ENCODE measurements at places on chromosomes 6 and 20.

DNA sequence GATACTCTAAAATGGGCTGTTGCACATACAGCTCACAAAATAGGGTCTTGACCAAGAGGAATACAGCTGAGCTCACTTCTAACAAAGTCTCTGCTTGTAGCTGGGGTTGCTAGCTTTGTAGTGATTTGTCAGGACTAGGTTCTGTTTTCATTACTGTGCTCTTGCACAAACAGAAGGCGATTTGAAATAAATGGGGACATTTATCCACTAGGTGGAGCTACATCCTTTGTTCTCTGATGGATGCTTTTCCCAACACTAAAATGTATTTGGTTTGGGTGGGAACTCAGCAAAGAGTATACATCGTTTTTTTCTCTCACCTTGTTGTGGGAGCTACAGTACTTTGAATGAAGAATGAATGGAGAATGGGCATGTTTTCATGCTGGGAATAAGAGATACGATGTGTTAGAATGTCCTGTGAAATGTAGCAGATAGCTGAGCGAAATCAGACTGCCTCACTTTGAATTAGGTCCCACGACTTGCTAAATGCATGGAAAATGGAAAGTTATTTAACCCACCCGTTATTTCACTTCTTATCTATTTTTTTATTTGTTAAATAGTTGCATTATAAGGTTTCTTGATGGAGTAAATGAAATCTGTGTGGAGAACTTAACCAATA is 494.7 kb upstream of the MAP3K7 start:
- DNase-seq: no peak

- DNase-seq: no peak
These were observed 139.8 kb downstream of the SOX4 start for GRCh38 chr6:21733311-21733710.

- no peak for DNase-seq
These were observed 22.0 kb downstream of the KLHL31 start for GRCh38 chr6:53643481-53643965.

GRCh38 chr6:98458708-98459107 is 375.7 kb upstream of the POU3F2 start:
- no peak for DNase-seq

DNA sequence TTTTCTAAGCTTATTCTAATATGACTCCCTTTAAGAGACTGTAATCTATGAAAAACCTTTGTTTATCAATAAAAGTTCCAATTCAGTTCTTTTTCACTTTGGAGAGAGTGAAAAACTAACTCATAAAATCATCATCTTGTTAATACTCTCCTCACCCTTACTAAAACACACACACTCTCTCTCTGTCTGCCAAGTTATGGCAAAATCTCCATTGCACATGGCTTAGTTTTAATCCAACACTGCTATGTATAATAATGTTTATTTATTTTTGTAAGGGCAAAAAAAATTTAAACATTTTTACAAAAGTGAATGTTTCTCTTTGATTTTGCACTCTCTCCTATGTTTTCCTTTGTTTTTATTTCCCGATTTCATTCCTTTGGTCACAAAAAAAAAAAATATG is 253.2 kb downstream of the BMP7 start:
- DNase-seq: no peak

GRCh38 chr20:47859278-47859677 is 74.0 kb upstream of the SULF2 start:
- no peak for DNase-seq

DNA sequence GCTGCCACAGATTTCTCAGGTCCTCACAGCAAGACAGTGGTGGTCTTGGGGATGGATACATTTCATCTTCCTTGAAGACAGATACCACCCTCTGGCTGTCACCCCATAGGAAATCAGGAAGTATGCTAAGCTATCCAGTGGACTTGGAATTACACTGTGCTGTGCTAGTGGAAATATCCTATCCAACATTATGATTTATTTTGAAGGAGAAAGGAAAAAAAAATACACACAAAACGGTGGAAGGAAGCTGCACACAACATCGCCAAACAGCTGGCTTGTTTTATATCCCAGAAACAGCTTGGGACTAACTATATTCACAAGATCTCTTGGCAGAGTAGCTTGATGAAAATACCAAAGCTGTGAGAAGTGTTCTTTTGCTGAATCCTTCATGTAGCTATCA is 257.6 kb downstream of the LAMA2 start:
- DNase-seq: no peak

GRCh38 chr6:11826779-11827178 is 48.2 kb upstream of the ADTRP start:
- DNase-seq: no peak

DNA sequence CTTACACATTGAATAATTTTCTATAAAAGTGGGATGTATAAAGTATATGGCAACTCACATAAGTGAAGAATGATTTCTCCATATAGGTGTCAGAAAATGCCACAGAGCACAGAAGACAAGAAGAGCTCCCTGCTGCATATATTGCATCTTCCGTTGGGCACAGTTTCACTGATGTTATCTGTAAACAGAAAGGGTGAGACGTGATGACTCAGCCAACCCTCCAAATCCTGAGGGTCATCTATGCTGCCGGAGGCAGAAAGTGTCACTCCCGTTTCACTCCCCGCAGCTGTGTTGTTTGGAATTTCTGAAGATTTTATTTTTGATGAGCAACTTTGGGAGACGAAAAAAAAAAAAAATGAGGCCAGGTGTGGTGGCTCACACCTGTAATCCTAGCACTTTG is 644.1 kb downstream of the C6orf118 start:
- no peak for DNase-seq

DNA sequence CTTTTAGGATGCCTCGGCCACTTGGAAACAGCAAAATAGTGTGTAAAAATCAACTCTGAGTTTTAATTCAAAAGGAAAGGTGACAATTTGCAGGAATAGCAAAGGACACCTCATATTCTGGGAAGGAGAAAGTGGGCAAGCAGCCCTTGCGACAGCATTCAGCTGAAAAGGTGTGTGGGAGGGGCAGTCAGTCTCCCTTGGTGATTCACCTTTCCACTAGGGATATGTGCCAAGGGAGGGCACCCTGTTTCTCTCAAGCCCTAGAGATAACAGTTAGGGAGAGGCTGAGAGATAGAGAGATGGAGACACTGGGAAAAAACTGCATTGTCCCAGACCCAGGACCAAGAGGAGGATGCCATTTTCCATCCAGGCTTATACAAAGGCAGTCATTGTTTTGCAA is 228.1 kb downstream of the EPM2A start:
- no peak for DNase-seq

- no peak for DNase-seq
These were observed 16.4 kb downstream of the TRIM27 start for GRCh38 chr6:28907394-28907793.

GRCh38 chr6:75438442-75439116 is 55.0 kb downstream of the FILIP1 start:
- no peak for DNase-seq

- DNase-seq: peak; percentile 52
These were observed 23.8 kb upstream of the SAMHD1 start for GRCh38 chr20:36975099-36975818.

DNA sequence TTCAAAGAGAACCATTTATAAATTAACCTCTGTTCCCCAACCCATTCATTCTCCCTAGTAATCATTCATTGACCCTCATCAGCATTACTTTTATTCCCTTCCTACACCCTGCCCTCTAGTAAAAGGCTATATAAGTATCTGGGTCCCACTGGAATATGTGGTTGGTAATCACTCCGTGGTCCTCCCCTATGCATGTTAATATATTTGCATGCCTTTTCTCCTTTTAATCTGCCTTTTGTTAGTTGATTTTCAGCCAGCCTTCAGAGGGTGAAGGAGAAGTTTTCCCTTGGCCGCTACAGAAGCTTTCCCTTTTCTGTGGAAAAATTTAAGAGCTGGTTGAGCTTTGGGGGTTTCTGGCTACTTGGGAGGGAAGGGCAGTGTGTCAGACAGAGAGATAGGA is 585.6 kb downstream of the UTRN start:
- DNase-seq: no peak

DNA sequence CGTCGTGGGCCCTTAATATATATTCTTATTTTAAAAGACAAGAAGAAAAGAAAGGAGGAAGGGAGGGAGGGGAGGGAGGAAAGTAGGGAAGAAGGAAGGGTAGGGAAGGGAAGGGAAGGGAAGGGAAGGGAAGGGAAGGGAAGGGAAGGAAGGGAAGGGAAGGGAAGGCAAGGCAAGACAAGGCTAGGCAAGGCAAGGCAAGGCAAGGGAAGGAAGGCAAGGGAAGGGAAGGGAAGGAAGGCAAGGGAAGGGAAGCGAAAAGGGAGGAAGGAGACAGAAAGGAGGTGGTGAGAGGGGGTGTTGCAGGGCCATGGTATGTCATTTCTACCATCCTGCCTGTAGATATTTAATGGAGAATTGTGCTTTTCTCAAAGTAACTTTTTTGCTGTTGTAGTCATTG is 83.9 kb upstream of the BTBD3 start:
- DNase-seq: no peak

- no peak for DNase-seq
These were observed 36.5 kb upstream of the PSMF1 start for GRCh38 chr20:1081891-1082290.

DNA sequence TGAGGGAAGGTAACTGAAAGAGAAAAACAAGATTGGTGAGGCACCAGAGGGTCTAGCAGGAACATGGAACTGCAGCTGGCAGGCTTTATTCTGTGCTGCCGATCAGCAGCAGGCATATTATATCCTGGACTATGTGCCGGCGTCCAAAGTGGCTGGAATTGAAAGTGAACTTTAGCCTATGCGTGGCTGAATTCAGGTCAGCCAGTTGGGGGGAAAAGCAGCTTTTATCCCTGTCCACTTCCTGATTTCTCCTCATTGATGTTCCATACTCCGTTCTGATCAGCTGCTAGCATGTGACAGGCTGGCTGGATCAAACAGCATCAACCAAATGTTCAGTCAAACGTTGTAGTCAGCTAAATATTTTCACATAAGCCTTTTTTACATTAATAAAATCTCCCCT is 99.0 kb downstream of the CAP2 start:
- DNase-seq: no peak

- no peak for DNase-seq
These were observed 167.4 kb downstream of the SASH1 start for GRCh38 chr6:148509800-148510581.

- no peak for DNase-seq
These were observed 77.7 kb downstream of the ASCC3 start for GRCh38 chr6:100803264-100804045.

DNA sequence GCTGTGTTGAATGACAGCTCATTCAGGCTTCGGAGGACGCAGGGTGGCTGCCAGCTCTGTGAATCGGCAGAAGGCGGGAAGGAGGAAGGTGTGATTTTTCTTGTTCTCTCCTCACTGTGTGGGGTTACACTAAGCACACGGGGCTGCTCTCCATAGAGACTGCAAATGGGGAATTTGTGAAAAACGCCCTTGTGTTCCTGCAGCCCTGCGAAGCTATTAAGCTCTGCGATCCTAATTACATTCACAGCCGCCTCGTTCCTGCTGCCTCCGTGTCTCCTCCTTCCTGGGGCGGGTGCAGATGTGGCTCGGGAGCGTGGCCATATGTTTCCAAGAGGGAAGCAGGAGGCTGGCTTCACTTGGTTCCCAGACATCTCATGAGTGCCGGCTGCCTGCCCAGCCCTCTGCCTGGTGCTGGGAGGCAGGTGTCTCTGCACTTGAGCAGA is 124.0 kb downstream of the TOX2 start:
- DNase-seq: no peak

DNA sequence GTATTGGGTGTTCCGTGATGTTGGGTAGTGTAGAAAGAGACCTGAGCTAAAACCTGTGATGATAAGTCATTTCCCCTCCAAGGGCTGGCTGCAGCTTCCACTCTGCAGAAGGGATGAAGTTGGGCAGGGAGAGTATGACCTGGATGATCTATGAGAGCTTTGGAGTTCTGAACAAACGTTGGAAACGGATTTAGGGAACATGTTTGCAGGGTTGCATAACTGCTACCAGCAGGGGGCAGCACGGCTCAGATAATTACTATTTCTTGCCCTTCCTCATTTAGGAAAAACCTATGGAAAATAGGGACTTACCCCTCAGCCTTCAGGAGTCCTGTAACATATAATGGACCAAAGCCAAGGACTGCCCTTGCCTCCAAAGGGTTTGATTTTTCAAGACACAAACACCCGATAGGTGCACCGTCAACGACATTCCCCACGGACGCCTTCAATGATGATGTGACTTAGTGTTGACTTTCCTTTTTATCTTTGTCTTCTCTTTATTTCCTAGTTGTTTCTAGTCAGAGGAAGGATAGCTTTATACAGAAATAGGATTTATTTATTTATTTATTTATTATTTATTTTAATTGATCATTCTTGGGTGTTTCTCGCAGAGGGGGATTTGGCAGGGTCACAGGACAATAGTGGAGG is 164.9 kb upstream of the SASH1 start:
- DNase-seq: peak; percentile 24

- DNase-seq: no peak
These were observed 67.9 kb downstream of the TRMT11 start for GRCh38 chr6:126054258-126054702.

DNA sequence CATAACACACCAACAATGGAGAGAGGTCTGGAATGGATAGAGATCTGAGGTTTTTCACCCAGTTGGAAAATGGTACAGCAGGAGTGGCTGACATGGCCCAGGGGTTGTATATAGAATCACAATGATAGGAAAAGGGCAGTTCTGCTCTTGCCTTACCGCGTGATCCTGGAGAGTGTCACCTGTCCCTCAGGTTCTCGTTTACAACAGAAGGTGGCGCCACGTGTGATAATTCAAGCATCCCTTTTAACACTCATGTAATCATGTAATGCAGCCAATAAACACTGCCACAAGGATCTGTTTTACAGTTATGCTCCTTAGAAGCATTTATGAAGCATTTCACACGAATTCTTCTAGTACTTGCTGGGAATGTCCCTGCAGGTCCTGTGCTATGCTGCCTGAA is 12.9 kb upstream of the WFDC2 start:
- peak; percentile 18 for DNase-seq

DNA sequence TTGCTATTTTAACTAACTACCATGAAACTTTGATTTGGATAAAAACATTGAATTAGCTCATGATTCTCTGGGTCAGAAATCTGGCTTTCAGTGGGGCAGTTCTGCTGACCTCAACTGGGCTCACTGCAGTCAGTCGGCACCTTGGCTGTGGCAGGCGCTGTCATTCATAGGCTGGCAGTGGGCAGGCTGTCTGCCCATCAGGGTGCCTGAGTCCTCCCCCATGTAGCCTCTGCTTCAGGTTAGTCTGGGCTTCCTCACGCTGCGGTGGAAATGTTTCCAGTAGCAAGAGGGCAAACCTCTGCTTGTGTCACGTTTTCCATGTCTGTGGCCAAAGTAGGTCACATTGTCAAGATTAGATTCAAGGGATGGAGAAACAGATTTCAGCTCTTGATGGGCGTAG is 251.0 kb upstream of the TCF21 start:
- no peak for DNase-seq

DNA sequence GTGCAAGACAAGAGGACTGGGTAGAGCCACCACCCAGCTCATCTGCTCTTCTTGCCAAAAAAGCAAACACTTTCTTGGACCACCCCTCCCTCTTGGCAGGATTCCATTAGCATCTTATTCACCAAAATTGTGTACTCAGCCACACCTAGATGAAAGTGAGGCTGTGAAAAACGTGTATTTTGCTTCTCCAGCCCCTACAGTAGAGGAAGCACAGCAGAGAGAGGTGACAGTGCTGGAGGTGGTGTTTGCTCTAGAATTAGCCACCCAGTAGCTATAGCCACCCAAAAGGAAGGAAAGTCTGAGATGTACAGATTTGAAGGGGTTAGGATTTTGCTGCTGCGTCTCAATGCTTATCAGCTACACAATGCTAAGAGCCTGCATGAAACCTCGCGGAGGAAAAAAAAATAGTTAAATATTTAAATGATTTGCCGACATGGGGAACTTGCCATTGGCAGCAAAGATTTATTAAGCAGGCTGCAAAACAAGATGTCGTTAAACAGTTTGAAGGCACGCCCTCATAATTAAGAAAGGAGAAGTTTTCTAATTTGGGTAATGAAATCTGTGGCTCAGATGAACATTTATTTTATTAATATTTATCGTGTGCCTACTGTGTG is 287.3 kb downstream of the ZNF217 start:
- no peak for DNase-seq

All from activated naive CD4-positive, alpha-beta T cell treated with Interleukin-2 at 50 U/mL for 16 hours (primary cell).